ENCODE measurements at places on chromosomes 2 and 18.

- DNase-seq = peak; percentile 42
Observed at GRCh38 chr2:136051725-136052048, 66.3 kb upstream of the DARS1 start.

DNA sequence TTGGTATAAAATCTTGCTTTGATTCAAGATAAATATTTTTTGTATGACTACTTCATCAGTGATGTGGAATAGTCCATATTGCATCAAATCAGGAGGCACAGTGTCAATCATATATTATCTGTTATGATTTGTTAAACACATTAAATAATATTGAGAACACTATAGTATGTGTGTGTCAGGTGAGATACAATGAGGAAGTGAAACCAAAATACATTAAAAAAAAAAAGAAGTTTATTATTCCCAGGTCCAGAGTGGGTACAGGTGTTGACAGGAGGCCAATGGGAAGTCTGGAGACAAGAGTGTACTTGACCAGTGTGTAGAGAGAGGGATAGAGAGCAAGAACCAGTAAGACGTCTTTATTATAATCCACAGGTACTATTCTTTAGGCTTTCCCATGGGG, 292.6 kb downstream of the FSIP2 start:
- no peak for DNase-seq

DNA sequence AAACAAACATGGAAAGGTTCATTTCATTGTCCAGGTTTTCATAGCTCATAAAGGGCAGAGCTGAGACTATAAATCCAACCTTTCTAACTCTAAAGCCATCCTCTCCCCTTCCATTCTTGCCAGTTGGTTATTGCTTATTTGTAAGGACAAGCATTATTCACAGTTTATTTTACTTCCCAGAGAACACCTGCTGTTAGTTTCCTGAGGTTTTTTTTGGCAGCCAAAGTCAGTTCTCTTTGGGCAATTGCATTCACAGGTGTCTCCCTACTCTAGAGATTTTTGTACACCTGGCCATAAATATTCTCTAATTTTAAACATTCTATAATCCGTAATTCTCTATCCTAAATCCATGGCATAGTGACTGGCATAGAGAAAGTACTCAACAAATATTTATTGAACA, 87.3 kb upstream of the SPHKAP start:
- DNase-seq = no peak

- DNase-seq = no peak
Observed at GRCh38 chr18:79922971-79923411, 28.5 kb downstream of the SLC66A2 start.

DNA sequence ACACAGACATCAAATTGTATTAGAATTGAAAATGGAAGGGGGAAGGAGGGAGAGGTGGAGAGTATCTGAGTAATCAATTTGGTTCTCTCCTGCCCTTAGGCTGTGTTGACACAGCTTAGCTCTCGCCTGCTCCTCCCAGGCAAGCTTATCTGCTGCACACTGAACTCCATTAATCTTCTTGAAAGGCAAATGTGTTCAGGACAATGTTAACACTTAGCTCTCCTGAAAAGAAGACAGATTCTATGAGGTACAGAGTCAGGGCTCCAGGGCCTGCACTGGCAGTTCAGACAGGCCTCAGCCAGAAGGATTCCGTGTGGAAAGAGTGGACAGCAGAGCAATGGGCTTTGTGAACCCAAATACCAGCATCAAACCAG, 430.0 kb upstream of the TNP1 start:
- no peak for DNase-seq

GRCh38 chr2:219045937-219046550, 4.7 kb upstream of the CFAP65 start:
- DNase-seq = peak; percentile 13

All from GM12865 (cell line).